Cardiac fibroblast (primary cell): ENCODE measurements at places on chromosomes 16 and 17.
A peak's percentile ranks its signal among the peaks of the same experiment; 100 is the strongest.

DNA sequence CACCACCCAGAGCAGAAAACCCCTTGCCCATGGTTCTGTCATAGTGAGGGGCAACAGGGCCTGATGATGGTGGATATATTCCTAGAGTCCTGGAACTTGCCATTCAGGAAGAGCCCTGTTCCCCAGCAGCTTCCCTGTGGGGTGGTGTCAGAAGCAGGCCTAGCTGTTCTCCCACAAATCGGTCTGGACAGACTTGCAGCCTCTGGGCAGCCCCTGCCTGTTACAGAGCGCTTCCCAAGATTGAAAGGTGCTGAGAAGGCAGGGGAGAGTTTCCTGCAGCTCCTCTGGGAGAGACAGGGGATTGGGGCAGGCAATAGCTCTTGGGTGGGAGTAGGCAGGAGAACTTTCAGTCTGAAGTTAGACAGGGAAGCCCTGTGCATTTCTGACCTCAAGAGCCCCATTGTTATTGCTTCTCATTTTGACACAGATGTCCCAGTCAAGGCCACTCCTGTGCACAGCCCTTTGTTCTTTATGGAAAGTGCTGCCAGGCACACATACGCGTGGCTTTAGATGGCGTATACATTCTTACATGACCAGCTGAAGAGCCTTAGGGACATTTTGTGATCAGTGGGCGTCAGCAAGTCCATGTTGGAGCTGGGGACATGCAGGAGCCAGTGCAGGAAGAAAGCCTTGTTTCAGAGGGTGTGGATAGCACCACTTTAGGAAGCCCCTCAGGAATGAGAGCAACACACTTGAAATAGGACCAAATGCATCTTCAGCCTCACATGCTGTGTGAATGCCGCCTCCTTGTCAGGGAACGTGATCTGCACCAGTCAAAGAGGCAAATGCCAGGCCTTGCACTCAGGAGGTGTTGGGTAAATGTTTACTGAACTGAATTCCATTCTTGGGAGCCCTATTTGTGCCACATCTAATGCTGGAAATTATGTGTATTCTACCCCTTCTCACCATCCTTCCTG, 67.5 kb downstream of the GNAO1 start:
- DNase-seq, result no peak

- DNase-seq, result no peak
Observed at GRCh38 chr16:79845033-79845733, 244.6 kb upstream of the MAF start.

DNA sequence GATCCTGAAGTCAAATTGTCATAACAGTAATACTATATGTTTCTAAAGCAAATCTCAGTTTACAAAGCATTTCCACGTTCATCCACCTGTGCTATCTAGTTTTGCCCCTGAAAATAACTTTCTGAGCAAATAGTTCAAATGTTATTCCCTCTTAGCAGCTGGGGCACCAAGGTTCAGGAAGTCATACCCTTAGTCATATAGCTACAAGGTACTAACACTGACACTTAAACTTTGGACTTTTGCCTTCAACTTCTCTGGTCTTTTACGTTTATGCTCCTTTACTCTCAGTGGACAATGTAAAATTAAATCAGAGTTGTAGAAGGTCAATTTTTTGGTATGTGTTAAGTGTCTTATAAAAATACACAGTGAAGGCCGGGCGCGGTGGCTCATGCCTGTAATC, 33.0 kb downstream of the COX11 start:
- no peak for DNase-seq

DNA sequence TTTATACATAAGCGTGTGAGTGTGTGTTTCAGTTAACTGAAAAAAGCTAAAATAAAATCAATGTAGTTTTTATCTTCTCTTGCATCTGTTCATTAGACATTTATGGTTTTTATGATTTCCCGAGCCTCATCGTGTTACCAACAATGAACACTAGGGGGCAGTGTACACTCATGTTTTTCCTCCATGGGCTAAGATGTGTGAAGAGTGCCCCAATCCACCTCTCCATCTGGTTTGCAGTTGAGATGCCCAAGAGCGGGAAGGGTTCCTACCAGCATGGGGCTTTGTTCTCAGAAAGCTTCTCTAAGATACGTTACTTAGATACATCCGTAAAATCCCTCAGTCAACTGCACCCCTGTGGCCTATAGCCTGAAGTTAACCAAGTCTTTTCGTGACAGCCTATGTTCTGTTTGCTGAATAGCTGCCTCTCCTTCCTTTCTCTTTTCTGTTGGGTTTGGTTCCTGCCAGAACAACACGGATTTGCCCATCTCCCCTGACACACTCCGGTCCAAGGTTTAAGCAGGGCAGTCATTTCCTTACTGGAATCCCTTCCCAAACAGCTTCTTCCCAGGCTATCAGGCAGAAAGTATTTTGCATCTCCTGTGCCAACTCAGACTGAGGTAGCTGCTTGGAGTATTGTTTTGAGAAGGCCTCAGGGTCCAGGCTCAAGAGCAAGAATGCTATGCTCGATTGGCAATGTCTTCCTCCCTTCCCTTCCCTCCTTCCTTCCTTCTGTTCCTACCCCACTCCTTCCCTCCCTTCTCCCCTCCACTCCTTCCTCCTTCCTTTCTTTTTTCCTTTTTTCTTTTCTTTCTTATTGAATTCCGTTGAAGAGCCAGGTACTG, 12.9 kb upstream of the ELAC2 start:
- peak; percentile 65 for DNase-seq

DNA sequence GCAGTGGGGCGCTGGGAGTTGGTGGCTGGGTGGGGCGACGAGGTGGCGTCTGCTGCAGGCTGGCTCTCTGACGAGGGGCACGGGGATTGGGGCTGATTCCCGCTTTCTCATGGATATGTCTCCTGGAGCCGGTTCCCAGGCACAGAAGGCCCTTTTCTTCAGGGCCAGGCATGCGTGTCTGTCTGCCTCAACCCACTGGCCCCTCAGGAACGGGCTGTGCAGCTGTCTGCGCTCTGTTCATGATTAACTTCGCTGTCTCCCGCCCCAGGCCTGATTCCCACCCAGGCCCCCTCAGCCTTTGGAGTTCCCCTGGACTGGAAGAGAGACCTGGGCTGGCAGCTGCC, 53.1 kb downstream of the RAP1GAP2 start:
- DNase-seq, result no peak

DNA sequence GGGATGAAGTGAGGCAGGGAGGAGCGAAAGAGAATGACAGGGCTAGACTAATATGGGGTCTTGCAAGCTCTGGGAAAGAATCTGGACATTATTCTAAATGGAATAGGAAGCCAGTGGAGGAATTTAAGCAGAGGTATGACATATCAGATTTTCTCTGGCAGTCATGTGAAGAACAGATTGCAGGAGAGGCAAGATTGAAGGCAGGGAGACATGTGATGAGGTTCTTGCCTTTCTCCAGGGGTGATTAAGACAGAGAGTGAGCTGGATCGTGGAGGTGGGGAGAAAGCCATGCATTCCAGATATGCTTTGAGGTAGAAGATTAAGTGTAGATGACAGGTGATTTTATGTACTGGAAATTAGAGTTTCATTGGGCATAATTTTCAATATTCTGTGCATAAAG, 4.3 kb upstream of the THAP11 start:
- DNase-seq, result no peak

DNA sequence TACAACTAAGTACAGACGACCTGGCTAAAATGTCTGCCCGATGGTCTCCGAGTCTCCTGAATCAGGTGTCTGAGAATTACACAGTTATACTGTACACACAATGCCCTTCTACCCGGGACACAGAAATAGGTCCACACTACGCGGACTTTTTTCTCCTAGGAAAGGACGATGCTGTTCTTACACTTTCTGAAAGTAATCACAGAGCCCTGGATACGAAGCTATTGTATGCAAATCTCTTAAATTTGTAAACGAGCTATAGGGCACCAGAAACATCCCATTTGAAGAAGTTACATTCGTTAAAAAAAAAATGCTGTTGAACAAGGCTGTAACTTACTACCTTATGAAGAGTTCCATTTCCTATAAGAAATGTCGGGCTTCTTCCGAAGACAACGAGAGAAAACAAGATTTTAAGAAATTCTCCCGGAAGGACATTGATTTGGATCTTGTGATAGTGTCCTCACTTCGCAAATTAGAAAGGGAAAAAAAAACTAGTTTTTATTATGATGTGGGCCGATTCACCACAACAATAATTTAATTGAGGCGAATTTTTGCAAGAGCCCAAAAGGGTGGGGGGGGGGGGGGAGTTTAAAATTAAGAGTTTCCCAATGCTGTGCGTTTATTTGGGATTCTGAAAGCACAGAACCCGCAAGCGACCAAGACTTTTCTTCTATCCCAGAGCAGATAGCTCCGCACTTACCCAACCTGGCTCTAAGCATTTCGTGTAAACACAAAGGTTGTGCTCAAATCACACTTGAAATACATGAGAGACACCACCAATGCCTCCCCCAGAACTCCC, 1.5 kb upstream of the SOX9 start:
- DNase-seq, result no peak

GRCh38 chr17:21029515-21029914, 13.3 kb downstream of the USP22 start:
- DNase-seq, result no peak

DNA sequence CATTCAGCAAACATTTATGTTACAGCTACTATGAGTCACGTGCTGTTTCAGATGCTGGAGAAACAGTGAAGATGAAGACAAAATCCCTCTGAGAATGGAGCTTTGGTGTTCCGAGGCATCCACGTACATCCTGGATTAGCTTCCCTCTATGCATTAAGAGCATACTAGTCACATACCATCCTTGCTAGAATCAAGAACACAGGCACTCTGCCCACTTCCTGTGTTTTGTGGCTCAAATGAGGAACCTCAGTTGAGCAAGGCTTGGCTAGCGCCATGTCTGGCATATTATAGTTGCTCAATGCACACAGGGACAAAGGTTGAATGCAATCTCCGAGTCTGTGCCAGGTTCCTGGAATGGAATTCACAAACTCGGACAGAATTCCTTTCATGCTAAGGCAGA, 297.5 kb downstream of the XYLT1 start:
- peak; percentile 60 for DNase-seq

GRCh38 chr17:1160591-1161390, 19.0 kb downstream of the ABR start:
- DNase-seq, result no peak

- DNase-seq, result no peak
Observed at GRCh38 chr17:55175788-55176427, 88.9 kb upstream of the HLF start.

DNA sequence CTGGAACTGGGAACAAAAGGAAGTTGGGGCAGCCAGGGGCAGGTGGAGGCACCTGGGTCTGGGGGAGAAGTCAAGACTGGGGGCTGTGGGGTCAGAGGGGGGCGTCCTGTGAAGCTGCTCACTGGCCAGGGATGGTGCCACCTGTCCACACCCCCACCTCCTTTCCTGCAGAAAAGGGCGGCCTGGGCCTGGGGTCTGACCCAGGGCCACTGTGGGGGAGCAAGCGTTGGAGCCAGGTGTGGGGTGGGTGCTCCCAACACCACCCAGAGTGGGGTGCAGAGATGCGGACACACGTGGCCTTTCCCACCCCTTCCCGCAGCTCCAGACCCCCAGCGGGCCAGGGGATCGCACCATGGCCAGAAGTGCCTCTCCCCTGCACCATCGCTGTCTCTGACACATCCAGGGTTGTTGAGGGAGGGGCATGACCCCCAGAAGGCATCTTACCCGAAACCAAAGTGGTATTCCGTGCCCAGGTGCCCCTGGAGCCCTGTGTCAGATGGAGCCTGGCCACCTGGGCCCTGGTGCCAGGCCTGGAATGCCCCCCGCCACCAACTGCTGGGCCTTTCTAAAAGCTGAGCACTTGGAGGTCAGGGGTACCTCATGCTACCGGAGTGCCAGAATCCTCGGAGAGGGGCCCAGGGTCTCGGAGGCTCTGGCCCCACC, 2.6 kb upstream of the SLC16A3 start:
- DNase-seq, result no peak

- DNase-seq, result no peak
Observed at GRCh38 chr17:48632579-48633265, 6.6 kb upstream of the HOXB9 start.

- peak; percentile 60 for DNase-seq
Observed at GRCh38 chr17:79808763-79809529, 12.1 kb upstream of the CBX8 start.

DNA sequence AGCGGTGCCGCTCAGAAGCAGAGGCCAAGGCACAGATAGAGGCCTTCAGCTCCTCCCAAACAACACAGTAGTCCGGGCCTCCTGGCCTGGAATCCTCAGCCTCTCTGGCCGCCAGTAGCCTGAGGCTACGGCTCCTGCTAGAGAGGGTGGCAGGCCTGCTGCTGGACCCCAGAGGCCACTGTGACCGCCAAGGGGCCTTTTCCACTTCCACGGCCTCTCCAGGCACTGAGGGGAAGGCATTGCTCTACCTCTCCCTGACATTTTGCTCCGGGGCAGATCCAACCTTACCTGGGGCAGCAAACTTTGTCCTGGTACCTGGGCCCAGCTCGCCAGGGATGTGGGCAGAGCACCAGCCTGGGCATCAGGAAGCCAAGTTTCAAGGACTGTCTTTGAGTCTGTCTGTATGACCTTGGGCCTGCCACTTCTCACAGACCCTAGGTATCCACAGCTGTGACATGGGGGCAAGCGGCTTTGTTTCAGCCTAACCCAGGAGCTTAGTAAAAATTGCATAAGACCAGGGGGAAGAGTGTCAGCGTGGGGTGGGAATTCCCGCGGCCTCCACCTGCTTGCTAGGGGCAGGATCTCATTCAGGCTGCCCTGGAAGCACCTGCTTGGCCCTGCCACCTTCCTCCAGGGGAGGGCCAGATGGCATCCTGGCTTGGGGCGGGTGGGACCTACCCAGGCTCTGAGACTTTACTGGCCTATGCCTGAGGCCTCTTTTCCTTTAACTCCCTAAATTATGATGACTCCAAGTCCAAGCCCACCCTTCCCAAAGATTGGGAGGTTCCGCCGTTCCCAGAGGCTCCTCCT, 33.2 kb downstream of the ADGRG5 start:
- no peak for DNase-seq

DNA sequence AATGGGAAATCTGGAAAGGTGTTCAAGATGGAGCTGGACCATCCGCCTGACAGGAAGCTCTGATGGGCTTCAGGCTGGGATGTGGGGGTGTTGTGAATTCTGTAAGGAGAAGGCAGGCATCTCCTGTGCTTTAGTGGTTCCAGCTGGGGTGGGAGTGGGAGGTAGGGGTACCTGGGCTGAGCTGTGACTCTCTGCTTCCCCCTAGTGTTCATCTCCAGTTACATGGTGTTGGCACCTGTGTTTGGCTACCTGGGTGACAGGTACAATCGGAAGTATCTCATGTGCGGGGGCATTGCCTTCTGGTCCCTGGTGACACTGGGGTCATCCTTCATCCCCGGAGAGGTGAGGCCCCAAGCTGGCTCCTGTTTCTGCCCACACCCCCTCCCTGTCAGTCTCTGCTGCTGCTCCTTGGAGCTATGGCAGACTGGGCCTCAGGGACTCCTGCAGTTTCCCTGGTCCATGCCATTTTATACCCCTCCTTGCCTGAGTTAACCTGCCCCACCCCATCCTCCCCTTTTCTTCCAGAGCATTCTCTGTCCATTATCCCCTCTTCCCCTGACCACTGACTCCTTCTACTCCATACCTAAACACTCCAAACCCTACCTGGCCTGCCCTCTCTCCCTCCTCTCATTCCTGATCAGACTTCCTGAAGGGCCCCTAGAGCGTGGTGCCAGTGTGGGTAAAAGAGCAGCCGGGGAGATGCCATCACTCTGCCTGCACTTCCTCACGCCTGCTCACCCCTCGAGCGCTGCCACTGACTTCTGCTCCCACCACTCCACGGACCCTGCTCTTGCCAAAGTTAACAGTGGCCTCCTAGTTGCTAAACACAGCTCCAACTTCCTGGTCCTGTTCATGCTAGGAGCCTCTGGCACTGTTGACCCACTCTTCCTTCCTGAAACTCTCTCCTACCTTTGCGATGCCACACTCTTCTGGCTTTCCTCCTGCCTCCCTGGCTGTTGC, 3.4 kb downstream of the SPNS1 start:
- DNase-seq, result no peak
